ENCODE measurements at places on chromosomes 1 and 21.

DNA sequence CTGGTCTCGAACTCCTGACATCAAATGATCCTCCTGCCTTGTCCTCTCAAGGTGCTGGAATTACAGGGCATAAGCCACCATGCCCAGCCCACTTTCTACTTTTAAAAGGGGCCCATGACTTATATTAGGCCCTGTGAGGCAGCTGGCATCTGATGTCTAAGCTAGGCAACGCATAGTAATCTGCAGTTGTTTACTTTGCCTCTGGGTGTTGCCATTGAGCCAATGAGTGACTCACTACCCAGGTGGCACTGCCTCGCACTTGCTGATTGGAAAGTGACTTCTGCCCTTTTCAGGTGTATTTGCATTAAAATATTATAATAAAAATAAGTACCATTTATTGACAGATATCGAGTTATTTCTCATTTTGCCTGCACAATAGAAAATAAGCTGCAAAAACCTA is 84.9 kb downstream of the KIF14 start:
- DNase-seq, result peak; percentile 33

DNA sequence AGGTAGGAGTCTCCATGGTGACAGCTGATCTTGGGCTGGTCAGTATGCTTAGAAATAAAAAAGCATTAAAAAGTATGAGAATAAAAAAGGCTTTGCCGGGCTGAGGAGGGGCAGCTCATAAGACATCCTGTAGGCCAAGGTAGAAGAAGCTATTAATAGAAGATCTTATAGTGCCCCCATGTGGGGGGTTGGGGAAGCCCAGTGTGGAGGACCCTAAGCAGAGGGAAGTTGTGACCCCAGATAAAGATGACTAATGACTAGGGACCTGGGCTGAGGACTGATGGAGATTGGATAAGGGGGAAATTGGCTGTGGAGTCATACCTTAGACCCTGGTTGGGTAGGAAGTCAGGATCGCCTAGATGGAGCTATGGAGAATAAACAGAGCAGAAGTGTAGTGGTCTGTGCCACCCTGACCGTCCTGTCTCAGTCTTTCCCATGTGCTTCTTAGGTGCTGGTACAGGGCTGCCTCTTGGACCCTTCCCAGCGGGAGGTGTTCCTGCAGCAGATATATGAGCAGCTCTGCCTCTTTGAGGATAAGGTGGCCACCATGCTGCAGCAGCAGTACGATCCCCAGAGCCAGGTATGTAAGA is 25.0 kb downstream of the SZT2 start:
- DNase-seq, result no peak

DNA sequence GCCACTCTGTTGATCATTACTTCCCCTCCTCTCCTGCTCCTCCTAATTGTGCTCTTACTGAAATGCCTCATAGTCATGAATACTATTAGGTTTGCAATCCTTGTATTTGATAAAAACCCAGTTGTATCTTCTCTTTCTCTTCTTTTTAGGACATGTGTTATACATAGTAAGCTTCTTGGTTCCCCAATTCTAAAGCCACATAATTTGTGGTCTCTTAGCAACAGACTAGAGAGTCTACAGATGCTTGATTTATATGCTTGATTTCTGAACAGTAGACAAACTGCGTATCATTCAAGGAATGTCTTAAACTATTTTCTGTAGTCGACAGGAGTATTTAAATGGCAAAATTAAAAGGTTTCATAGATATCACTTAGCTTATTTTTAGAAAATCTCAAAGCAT is 1598.9 kb downstream of the PLA2G4A start:
- DNase-seq, result no peak

- no peak for DNase-seq
Measured at GRCh38 chr1:2126331-2127186, 68.0 kb downstream of the FAAP20 start.

- DNase-seq, result no peak
Measured at GRCh38 chr1:7295946-7296345, 475.1 kb upstream of the VAMP3 start.

- no peak for DNase-seq
Measured at GRCh38 chr1:30733493-30733892, 10.1 kb upstream of the MATN1 start.

- no peak for DNase-seq
Measured at GRCh38 chr1:30763651-30764248, 6.2 kb upstream of the LAPTM5 start.

DNA sequence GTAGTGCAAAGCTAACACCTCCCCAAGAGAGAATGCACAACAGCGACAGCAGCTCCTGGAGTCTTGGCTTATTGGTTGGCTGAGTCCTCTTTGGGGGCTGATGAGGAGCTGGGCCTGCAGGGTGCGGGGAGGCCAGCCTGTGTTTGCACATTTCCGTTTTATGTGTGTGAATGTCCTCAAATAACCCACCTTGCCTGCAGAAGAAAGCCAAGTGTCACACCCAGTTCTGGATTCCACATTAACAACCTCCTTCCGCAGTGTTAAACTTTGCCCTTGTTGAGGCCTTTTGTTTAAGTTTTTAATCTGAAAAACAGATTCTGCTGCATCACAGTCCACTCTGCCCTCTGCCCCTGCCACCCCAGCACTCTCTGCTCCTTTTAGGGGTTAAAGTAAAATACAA is 274.5 kb downstream of the TM2D1 start:
- no peak for DNase-seq

DNA sequence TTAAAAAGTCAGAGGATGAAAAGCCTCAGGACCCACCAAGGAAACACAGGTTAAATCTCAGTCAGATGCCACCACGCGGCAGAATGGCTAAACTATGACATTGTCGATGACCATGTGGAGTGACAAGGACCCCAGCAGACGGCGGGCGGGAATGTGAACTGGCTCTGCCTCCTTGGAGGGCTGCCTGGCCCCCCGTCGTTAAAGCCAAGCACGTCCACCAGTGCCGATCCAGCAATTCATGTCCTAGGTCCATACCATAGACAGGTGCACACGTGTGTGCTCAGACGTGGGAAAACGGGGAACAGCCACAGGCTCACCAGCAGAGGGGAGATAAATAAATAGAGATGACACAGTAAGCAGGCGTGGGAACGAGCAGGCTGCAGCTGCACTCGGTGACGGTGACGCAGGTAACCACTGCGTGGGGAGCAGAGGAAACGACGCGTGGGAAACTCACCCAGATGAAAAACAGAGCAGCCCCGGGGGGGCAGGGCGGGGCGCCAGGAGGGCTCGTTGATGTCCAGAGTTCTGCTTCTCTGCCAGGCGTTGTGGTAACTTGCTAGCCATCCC is 28.3 kb upstream of the PCBP3 start:
- no peak for DNase-seq
